ENCODE measurements at places on chromosomes 1 and 21.

DNA sequence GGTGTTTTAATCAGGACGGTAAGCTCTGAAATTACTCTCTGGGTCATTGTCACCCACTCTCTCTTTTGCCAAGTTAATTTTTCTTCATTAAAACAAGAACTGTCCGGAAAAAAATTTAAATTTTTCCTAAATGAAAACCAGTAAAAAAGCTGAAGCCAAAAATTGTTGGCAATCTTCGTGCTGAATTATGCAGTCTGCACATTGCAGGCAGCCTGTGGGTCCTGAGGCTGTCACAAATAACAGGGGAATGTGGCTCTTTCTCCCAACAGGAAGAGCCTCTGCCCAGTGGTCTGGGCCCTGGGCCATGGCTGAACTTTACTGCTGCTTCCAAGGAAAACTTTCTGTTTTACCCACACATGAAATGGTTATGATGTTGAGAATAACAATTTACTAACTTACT is 153.9 kb upstream of the SPAG17 start:
- peak; percentile 7 for DNase-seq

GRCh38 chr1:22206551-22207125 is 63.7 kb upstream of the WNT4 start:
- DNase-seq: no peak

GRCh38 chr1:43381612-43382011 is 8.0 kb downstream of the MED8 start:
- peak; percentile 36 for DNase-seq

- no peak for DNase-seq
Observed at GRCh38 chr1:37040261-37040660, 5.9 kb upstream of the GRIK3 start.

DNA sequence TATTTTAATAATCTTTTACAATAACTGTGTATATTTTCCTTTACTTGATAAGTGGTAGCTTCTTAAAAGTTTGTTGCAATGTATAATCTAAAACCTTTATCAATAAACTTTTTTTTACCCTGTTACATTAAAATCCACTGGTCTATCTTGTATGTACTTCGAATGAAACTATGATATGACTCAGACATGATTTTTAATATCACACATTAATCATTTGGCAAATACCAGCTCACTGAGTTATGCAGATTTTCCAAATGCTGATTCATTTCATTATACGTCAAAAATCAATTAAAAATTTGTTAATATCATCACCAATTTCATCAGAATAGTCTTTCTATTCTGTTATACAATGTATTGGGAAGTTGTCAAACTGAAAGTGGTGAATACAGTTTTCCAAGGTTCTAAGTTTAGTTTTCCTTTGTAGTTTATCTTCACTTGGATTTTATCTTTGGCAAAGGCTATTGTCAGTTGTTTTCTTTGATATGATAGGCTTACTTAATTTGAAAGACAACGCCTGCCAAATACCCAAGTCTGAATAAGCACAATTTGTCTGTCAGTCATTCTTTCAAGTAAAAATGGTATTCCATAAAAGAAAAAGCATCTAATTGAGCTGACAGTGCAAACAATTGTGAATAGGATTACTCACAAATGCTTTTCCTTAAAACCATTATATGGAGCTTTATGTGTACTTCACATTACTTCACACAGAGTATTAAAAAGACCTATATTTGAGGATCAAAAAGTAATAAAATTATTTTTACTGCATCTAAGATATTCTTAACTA is 127.0 kb downstream of the NME7 start:
- peak; percentile 28 for DNase-seq

DNA sequence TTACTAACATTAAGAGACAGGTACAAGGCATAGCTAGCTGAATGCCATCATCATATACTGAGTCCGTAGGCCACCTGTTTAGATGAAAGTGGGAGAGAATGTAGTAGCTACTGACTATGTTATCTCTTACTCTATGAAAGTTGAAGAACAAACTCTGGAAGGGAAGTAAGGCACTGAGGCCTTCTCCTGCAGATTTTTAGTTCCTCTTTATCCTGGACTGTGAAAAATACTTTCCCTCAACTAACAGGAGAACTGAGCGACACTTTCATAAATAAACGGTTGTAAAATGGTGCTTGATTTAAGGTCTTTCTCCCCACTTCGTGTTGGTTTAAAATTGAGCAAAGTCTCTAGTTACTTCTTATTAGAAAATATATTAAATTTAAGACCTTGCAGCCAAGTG is 101.9 kb downstream of the FNBP1L start:
- DNase-seq: no peak

DNA sequence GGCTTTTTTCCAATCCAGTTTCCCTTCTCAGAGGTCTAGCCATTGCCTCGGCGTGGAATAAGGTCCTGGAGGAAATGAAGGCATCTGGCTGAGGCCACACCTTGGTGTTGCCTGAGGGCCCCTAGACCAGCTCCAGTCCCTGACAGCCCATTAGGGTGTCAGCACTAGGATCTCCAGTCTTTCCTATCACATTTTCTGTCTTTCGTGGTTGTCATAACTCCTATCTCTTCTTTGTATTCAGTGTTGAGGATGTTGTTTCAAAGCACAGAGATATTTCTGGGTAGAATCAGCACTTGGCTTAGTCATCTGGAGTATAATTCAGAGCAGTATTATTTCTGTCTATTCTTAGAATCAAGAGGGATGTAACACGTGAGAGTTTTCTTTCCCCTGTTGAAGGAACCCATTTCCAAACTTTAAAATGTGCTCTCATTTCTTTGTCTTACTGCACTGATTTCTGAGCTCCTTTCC is 844.3 kb downstream of the KCNT2 start:
- peak; percentile 16 for DNase-seq

DNA sequence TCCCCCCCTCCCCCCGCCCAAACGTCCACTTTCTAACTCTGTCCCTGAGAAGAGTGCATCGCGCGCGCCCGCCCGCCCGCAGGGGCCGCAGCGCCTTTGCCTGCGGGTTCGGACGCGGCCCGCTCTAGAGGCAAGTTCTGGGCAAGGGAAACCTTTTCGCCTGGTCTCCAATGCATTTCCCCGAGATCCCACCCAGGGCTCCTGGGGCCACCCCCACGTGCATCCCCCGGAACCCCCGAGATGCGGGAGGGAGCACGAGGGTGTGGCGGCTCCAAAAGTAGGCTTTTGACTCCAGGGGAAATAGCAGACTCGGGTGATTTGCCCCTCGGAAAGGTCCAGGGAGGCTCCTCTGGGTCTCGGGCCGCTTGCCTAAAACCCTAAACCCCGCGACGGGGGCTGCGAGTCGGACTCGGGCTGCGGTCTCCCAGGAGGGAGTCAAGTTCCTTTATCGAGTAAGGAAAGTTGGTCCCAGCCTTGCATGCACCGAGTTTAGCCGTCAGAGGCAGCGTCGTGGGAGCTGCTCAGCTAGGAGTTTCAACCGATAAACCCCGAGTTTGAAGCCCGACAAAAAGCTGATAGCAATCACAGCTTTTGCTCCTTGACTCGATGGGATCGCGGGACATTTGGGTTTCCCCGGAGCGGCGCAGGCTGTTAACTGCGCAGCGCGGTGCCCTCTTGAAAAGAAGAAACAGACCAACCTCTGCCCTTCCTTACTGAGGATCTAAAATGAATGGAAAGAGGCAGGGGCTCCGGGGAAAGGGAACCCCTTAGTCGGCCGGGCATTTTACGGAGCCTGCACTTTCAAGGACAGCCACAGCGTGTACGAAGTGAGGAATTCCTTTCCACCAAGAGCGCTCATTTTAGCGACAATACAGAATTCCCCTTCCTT is 158.1 kb downstream of the RUNX1 start:
- peak; percentile 67 for DNase-seq

GRCh38 chr1:53306168-53306567 is 21.7 kb downstream of the LRP8 start:
- DNase-seq: no peak

GRCh38 chr1:4203501-4203900 is 303.4 kb upstream of the C1orf174 start:
- no peak for DNase-seq

GRCh38 chr1:201350884-201351283 is 26.6 kb downstream of the TNNT2 start:
- no peak for DNase-seq

DNA sequence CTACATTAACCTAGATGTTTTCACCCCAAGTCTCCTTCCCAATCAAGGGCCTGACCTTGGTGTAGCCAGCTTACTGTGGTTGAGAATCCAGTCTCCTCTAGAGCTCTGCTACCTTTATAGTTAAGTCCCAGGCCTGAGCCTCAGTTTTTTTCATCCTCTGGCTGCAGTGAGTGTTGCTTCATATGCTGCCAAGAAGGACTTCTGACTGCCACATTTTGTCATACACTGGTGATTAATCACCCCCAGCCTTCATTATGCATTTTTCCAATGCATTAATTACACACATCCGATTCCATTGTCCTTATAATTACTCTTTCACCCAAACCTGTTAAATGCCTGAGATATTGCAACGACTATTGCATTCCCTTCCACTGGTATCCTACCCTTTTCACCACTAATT is 66.3 kb upstream of the FGGY start:
- DNase-seq: peak; percentile 9

- no peak for DNase-seq
Observed at GRCh38 chr1:63330331-63330916, 8.1 kb downstream of the FOXD3 start.

GRCh38 chr1:25356441-25356840 is 18.3 kb downstream of the TMEM50A start:
- no peak for DNase-seq

DNA sequence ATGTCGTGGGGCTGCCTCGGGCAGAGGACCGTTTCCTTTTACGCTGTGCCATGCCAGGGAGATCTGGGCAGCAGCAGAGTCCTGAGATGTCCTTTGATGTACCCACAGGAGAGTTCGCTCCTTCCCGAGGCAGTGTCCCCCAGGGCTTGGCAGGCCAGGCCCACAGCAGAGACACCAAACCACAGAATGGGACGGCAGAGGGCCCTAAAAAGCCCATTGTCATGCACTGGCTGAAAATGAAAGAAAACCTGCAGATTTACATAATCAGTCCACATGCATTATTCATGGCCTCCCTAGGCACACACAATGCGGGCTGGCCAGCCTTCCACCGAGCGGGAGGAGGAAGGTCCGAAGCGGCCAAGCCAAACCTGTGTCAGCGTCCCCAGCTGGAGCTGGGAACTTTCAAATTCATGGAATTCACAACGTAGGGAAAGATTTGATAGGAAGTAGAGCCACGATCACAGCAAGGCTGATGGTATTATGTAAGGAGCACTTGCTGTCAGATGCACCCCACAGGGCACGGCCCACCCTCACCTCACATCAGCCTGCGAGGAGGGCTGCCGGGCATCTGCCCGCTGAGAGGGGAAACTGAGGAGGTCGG is 25.3 kb upstream of the EFHD2 start:
- peak; percentile 88 for DNase-seq

- no peak for DNase-seq
Observed at GRCh38 chr1:107833061-107833460, 131.9 kb downstream of the VAV3 start.

DNA sequence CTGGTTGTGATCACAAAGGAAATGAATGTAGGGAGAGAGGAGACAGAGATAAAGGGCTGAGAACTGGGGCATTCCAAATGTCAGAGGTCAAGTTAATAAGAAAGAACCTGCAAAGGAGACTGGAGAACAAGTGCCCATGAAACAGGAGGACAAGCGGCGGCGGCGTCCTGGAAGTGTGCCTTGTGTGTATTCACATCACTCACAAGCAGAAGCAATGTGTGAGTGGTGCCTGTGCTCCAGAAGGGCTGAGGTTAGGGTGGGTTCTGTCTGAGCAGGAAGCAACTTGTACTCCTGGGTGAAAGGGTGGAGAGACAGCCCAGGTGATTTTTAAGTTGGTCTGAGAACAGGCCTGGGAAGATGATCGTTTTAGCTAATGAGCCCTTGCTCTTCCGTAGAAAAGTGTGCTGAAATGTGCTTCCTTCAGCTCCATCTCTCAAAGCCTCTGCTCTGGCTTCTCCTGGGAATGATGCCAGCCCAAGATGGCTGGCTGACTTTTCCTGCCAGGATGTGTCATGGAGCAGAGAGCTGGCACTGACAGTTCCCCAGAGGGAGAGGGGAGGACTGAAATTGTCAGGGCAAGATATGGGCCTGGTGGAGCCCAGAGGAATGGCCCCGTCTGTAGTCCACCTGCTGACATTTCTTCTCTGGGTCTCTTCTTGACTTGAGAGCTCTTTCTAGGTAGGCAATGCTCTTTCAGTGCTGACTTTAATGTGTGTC is 25.1 kb upstream of the PLEKHA6 start:
- DNase-seq: peak; percentile 86

DNA sequence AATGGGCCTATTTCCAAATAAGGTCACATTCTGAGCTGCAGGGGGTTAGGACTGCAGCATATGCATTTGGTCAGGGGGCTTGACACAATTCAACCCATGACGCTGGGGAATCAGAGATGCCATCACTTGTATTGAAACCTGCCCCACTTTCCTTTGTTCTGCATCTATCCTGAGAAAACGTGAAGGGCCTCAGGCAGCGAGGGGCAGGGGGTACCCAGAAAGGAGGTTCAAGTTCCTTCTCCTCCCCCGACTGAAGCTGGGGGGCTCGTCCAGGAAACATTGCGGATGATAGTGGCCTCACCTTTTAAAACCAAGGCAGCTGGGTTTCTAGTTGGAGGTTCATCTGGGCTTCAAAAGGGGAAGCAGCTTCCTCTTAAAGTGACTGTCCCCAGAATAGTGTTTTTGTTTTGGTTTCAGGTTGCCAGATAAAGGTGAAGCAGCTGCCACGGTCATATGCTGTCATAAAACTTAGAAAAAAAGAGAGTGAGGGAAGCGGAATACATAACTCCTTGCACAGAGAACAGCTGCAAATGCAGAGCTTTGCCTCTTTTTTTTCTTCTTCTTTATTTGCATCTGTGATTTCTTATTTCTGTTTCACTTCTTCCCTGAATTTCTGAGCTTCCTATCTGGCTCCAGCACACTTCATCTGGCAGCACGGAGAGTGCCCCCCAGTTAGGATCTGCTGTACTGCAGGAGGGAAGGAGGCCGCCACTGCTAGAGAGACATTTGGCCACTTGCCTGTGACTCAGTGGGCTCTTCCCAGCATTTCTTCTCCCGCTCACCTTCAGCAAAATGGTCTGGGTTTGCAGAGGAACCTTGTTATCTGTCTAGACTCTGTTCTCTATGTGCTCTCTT is 142.0 kb downstream of the AJAP1 start:
- no peak for DNase-seq

GRCh38 chr1:10473145-10473765 is 926 bp upstream of the DFFA start:
- DNase-seq: no peak

GRCh38 chr1:24955161-24955560 is 25.1 kb upstream of the RUNX3 start:
- DNase-seq: peak; percentile 96

DNA sequence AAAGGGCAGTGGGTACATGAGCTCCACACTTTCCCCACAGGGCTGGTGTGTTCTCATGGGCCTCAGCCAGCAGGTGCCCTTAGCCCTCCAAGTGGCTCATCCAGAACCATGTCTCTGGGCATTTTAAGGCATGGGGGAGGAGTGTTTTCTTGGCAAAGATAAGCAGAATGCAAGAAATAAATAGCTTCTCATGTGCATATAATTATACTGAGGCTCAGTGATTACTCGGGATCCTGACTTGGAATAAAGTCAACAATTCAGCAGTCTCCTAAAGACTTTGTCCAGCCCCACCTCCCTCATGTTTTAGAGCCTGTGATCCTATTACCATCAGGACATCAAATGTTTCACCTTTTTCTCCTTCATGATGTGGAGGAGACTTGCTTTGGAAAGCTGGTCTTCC is 92.7 kb upstream of the COG2 start:
- no peak for DNase-seq

All from M059J (cell line).